ENCODE measurements at places on chromosomes 11 and 22.
A peak's percentile ranks its signal among the peaks of the same experiment; 100 is the strongest.

DNA sequence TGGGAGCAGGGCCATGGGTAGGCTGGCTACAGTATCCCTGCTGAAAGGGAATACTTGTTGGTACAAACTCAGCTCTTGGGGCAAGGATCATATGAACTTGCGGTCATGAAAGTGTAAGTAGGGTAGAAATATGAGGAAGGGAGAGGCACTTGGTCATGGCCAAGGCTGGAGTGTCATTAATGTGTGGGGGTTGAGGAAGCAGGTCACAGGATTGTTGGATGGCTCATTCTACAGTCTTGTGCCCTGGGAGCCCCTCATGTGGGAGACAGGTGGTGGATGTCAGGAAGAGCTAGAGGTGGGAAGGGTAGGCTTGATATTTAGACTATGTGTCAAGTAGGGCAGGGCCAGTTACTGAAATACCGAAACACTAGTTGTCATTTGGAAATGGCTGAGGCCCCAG lies 95.5 kb downstream of the RRM1 start:
- no peak for DNase-seq

DNA sequence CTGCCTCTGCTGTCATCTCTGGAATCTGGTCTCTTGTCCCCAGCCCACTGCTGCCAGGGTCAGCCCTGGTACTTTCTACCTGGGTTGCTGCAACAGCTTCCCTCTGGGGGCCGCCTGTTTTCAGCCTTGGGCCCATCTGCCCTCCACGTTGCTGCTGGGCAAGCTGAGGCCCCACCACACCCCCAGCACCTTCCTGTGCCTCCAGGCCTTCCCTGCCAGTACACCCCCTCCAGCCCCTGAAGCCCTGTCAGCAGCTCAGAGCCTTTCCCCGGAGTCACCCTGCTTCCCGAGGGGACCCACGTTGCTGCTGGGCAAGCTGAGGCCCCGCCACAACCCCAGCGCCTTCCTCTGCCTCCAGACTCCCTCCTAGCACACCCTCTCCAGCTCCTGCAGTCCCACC lies 3.3 kb upstream of the SAMM50 start:
- no peak for DNase-seq

DNA sequence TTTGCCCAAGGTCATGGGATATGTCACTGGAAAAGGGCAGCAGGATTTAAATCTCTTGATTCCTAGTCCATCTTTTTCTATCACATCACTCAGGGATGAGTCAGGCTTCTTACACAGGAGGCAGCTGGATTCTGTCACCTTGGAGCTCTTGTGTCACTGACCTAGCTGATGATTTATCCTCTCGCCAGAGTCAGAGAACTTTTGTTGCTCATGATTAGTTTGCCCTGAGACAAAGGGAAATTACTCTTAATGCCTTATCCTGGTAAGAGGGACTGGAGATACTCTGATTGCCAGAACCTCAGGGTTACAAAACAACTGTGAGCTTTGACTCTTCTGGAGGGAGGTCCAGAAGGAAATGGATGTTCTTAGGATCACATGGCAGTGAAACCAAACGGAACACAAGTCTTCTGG lies 10.1 kb downstream of the COA4 start:
- DNase-seq = no peak

DNA sequence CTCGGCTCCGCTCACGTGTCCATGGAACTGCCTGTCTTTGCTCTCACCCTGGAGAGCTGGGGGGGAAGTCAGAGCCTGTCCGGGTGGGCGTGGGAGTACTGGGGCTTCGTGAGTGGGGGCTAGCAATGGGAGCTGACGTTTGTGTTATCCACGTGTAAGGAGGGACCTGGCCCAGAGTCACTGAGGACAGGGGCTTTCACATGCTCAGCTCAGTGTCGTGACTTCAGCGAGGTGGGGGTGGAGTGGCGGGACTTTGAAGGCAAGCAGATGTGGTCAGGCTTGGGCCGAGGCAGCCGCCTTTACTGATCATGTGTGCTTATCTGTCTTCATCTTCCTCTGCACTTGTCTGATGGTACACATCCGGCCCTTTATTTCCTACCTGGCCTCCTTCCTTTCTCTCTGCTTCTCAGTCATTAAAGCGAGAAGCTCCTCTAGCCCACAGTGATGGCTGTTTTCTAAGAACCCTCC lies 113.1 kb upstream of the NNMT start:
- DNase-seq = peak; percentile 22

DNA sequence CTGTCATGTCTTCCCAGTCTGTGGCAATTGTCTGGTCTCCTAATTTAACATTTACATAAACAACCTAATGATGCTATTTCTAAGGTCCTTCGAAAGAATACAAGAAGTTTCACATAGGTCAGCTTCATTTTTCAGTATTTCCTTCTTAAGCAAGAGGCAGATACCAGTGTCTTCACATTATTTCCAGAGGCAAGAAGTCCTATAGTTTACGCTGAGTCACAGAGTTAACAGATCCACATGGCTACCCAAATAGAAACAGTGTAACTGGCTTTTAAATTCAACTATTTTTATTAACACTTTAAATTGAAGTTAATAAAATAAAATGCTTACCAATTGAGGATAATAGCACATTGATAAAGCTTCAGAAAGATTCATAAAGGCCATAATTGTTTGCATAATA lies 10.9 kb downstream of the PRRG4 start:
- no peak for DNase-seq

DNA sequence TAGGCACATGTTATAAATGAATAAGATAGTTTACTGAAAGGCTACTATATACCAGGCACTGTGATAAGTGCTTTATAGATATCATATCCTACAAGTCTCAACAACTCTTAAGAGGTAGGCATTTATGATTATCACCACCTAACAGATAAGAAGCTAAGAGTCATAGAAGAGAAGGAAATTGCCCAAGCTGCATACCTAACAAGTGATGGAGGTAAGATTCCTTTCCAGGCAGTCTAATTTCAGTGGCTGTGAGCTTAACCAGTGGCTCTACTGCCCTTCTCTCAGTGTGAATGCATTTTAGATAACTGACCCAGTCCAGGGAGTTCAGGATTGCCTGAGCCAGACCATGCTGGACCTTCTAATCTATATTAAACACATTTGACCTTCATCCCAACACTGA lies 39.2 kb downstream of the HEPHL1 start:
- no peak for DNase-seq

DNA sequence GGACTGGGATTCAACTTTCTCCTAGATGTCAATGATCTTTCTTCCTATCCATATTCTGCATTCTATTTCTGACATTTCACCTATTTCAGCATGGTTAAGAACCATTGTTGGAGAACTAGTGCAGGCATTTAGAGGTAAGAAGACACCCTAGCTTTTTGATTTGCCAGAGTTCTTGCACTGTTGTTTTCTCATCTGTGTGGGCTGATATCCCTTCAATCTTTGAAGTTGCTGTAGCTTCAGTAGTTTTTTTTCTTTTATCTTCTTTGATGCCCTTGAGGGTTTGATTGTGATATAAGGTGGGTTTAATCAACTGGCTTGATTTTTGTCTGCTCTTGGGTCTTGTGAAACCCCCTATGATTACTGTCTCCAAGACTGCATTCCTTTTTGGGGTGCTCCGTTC lies 502.1 kb downstream of the ETS1 start:
- no peak for DNase-seq

GRCh38 chr11:73521621-73522020 lies 76.3 kb downstream of the FAM168A start:
- no peak for DNase-seq

GRCh38 chr11:8096575-8096974 lies 15.6 kb downstream of the TUB start:
- DNase-seq = no peak

DNA sequence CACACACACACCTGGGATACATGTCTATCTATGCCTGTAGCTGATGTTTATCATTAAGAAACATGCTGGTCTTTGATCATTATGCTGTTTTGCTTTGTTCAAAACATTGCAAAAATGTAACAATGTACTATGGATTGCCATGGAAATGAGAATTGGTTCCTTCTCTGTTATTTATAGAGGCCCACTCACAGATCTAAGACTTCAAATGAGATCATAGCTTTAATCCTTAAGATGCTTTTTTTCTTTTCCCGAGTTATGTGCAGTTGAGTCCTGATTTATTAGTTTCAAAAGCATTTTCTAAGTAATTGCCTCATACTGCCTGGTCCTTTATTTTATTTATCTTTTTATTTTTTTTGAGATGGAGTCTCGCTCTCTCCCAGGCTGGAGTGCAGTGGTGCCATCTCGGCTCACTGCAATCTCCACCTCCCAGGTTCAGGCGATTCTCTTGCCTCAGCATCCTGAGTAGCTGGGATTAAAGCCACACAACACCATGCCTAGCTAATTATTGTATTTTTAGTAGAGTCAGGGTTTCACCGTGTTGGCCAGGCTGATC lies 131.4 kb downstream of the LUZP2 start:
- DNase-seq = no peak

DNA sequence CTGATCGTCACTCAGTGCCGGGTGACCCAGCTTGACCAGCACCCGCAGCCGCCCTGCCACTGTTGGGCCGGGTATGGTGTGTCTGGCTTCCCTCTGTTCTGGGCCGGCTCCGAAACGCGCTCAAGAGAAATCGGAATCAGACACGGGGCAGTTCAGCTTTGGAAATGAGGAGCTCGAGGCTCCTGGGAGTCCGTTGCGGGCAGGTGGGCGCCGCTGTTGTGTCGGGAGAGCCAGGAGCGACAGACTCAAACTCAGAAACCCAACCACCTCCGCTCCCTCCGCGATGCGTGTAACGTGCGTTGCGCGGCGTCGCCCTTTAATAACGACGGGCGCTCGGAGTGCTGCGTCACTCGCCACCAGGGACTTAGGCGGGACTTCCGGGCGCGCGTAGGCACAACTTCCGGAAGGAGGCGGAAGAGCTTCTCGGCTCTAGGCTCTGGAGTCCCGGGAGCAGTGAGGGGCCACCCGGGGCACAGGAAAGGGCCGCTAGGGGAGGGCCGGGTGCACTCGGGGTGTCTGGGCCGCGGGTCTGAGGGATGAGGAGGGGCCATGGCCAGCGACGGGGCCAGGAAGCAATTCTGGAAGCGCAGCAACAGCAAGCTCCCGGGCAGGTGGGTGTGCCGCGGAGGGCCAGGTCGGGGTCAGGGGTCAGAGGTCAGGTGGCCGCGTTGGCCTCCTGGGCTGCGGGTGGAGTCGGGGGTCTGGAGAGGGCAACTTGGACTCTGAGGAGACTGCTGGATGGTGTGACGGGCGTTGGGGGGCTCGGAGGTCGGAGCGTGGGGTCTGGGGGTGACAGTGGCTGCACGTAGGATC lies at the start of gene TBC1D22A:
TBC1D22A (plus strand) TSS at position 413 of the 813 bp plus-strand sequence; CDS start at position 550, 137 bp downstream.
- peak; percentile 90 for DNase-seq

DNA sequence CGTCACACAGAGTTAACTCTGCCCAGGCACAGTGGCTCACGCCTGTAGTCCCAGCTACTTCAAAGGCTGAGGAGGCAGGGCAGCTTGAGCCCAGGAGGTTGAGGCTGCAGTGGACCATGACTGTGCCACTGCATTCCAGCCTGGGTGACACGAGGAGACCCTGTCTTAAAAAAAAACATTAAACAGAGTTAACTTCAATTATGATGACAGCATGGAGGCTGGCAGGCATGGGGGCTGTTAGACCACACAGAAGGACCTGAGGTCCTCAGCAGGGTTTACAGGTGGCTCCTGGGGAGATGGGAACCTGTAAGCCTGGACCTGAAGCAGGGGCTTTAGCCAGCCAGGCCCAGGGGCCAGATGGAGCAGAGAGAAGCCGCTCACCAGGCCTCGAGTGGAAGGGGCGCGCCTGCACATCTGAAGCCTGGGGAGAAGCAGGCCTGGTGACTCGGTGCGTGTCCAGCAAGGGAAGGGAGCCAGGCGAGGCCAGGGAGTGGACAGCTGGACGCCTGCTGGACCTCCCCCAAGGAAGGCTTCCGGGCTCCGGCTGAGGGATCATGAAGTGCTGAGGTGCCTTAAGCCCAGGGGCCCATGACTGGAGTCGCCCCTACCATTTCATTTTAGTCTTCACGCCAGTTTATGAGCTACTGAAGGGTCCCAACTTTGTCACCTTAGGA lies 25.3 kb downstream of the RPUSD4 start:
- no peak for DNase-seq

GRCh38 chr22:35548722-35549112 lies 8.1 kb downstream of the RASD2 start:
- DNase-seq = no peak

- no peak for DNase-seq
These were observed 61.2 kb upstream of the SUSD2 start for GRCh38 chr22:24120044-24120443.

DNA sequence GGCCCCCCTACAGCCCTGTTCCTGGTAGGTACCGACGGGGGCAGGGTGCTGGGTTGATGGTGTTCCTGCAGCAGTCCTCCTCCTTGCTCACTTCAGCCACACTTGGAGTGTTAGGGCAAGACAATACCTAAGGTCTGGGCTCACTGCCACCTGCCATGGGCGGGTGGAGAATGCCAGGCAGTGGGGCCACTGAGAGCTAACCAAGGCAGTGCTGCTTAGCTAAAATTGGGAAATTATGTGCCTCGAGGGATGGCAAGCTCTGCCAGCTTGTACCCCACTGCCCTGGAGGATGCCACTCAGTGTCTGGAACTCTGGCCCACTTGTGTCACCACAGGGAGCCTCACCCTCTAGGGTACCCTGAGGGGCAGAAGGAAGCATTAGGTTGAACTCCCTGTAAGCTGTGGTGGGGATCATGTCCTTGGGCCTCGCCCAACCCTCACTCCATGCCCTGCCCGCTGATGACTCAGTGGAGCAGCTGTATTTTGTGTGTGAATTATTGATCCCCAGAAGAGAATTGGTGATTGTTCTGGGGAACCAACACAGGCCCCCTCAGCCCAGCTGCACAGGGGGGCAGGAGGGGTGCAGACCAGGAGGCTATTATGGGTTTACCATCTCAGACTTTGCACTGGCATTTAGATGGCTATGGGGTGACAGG lies 17.7 kb downstream of the PHLDB1 start:
- DNase-seq = no peak

DNA sequence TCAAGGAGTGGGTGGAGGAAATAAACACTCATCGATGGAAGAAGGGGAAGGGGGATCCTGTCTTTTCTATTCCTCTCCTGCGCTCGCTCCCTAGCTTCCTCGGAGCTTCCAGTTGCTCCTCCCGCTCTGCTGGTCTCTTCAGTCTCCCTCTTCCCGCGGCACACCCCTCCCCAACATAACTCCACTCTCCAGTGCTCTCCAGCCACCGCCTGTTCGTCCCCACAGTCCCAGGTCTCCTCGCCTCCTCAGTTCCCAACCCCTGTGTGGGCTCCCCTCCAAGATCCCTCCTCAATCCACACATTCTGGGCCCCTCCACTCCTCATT lies 438 bp downstream of the ZW10 start:
- no peak for DNase-seq

DNA sequence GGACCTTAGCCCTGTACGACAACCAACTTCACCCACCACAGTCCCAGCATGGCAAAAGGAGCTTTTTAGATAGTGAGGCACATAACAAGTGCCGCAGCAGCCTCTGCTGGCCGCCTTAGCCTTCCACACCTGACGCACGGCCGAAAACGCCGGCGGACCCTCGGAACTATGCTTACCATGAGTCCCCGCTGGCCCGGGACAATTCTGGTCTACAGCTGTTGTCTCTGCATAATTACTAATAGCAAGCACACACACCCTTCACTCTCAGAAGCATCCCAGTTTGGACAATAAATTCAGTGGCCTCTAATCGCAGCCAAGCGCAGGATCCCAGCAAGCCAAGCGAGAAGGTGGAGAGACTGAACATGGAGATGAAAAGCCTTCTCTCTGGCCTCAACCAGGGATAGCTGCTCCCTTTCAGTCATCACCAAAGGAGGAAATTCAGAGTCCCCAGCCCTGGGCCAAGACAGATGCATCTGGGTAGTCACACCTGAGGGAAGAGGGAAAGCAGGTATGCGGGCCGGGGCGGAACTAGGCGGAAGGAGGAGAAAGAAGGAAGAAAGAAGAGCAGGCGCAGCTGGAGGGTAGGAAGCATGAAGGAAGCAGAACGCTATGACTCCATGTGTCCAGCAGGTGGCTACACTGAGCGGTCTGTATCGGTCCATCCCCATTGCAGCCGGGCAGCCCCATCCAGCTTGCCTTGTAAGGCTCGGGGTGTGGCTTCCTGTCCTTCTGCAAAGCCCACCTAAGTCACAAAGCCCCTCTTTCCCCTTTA lies 40.3 kb downstream of the BUD13 start:
- DNase-seq = peak; percentile 25

Data from activated T-helper 1 cell treated with anti-CD3 and anti-CD28 coated beads, Interleukin-2, amount 50 U/mL, for 16 hours (primary cell).